ENCODE measurements at places on chromosomes 12 and 14. TPM values are rescaled to one million over a fixed set of nuclear protein-coding genes. Genes with fewer than 3 reads are reported as not detected.

The KLRG1 gene
- total RNA-seq, result 0.34 TPM

The SERPINA1 gene
- 0.16 TPM for total RNA-seq

The KCNH3 gene
- total RNA-seq, result 0.52 TPM

The KCNMB4 gene
- 0.16 TPM for total RNA-seq

The PAX9 gene
- total RNA-seq, result under 0.01 TPM

The PYGL gene
- total RNA-seq, result 66.0 TPM

The PTHLH gene
- 0.47 TPM for total RNA-seq

The ETFBKMT gene
- 3.9 TPM for total RNA-seq

The ACACB gene
- total RNA-seq, result 7.3 TPM

The PMEL gene
- total RNA-seq, result 1.3 TPM

The RD3L gene
- not detected for total RNA-seq

The SMCO2 gene
- total RNA-seq, result not detected

The PDE6H gene
- total RNA-seq, result not detected

Measured in bronchial smooth muscle cell (primary cell).